NCI-H187 treated with DMSO at 0.1 percent for 48 hours (cell line): ENCODE measurements at places on chromosomes 6 and 20.

- no peak for DNase-seq
Measured at GRCh38 chr6:165403006-165403595, 93.7 kb upstream of the C6orf118 start.

DNA sequence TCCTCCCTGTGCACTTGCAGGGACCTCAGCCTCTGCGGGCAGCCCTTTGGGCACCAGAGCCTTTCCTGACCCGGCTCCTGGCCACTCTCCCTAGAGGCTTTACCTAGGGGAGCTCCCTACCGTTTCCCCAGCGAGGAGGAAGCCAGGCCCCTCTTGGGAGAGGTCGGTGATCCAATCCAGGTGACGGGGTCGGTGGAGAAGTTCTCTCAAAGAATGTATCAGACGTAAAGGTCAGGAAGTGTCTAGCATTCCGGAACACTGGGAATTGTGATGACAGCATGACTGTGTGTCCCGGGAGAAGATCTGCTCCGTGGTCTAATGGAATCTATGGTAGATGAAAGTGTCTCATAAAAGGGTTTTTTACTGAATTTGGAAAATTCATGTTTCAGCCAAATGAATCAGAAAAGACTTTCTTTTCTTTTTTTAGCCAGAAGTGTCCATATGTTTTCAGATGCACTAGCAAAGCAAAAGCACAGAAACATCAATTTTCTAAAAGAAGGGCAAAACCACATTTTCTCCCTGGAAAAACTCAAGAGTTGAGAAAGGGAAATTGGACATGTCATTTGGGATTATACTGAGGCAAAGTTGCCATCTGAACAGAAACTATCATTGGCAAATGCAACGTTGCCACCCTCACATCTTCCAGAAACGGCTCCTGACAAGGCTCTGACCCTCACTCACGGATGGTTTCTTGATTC, 289.4 kb downstream of the THBS2 start:
- DNase-seq, result no peak

DNA sequence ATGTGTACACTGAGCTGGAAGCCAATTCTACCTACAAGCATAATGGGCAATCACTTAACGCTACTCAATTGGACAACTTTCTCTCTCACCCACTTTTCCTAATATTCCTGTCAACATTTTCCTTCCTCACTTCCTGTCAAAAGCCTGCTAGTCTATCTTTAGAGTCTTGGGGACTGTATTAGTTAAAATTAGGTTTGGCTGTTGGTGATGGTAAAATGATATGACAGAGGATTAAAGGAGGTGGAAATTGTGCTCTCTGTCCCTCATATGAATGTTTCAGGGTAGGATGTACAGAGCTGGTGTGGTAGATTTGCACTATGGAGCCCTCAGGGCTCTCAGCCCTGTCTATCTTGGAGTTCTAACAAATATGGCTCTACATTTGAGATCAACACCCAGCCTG, 129.7 kb downstream of the CEP57L1 start:
- no peak for DNase-seq

GRCh38 chr20:47296950-47297349, 59.5 kb downstream of the ZMYND8 start:
- DNase-seq, result no peak
